NB4 (cell line): ENCODE measurements at places on chromosomes 11 and 22.

GRCh38 chr22:25670070-25670461 lies 71.9 kb upstream of the MYO18B start:
- DNase-seq: no peak

- peak; percentile 73 for DNase-seq
Observed at GRCh38 chr11:124481365-124482323, 36.1 kb upstream of the OR8B8 start.

DNA sequence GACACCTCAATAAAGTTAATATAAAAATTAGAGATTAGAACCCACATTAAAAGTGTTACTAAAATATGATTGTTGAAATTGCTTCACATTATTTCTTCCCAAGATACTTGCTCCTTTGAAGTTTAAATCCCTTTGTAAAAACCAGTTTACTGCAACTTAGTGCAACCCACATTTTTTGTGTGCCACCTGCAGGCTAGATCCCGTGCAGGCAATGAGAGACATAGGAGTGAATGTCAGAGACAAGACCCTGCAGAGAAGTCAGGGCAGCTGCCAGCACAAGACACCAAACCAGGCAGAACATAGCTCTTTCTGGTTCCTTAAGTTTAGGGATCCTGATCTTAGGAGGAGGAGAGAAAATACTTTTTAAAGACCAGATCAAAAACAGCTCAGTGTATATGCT lies 142.8 kb upstream of the MTNR1B start:
- no peak for DNase-seq

GRCh38 chr11:126400479-126400878 lies 45.0 kb downstream of the ST3GAL4 start:
- no peak for DNase-seq

- DNase-seq: no peak
Observed at GRCh38 chr11:133742353-133742752, 103.0 kb downstream of the SPATA19 start.

DNA sequence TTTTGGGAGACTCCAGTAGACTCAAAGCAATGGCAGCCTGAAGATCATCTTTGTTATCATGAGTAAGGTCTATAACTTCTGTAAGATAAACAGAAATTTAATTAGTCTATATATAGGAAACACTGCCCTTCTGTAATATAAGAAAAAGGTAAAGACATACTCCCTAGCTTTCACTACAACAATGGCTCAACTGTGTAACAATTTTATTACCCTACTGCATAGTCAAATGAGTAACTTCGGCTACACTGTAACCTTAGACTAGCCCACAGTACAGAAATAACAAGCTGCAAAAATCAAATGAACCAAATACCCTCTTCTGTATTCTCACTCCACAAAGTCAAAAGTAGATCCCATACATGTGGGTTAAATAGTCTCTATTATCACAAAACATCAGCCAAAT lies 33.7 kb downstream of the USP28 start:
- no peak for DNase-seq

GRCh38 chr11:106234794-106235193 lies 157.3 kb downstream of the AASDHPPT start:
- DNase-seq: no peak

GRCh38 chr11:46555267-46556054 lies 38.4 kb downstream of the AMBRA1 start:
- DNase-seq: peak; percentile 79

GRCh38 chr11:26607725-26608506 lies 35.9 kb upstream of the MUC15 start:
- no peak for DNase-seq

DNA sequence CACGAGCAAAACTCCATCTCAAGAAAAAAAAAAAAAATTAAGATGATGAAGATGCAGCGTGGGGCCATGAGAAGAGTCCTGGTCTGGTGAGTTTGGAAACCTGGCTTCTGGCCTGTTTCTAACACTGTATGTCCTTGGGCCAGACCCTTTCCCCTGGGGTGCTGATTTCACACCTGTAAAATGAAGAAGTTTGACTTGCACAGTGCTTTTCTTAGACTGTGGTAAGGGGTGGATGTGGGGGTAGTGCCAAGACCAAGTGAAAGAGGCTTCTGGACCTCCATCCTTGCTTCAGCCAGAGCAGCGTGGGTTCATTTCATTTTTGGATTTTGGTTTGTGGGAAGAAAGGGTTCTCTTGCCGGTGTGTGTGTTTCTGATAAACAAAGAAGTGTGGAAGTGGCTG lies 42.1 kb downstream of the PTPRJ start:
- peak; percentile 71 for DNase-seq

DNA sequence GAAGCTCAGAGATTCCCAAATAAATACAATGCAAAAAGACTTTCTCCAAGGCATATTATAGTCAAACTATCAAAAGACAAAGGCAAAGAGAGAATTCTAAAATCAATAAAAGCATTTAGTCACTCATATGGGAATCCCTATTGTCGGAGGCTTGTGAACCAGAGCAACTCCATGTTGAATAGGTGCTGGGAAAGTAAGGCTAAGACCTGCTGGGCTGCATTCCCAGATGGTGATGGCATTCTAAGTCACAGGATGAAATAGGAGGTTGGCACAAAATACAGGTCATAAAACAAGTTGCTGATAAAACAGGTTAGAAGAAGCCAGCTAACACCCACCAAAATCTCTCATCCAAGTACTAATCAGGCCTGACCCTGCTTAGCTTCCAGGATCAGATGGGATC lies 84.5 kb downstream of the JRKL start:
- no peak for DNase-seq

- no peak for DNase-seq
Observed at GRCh38 chr22:39907605-39908097, 6.8 kb downstream of the GRAP2 start.

DNA sequence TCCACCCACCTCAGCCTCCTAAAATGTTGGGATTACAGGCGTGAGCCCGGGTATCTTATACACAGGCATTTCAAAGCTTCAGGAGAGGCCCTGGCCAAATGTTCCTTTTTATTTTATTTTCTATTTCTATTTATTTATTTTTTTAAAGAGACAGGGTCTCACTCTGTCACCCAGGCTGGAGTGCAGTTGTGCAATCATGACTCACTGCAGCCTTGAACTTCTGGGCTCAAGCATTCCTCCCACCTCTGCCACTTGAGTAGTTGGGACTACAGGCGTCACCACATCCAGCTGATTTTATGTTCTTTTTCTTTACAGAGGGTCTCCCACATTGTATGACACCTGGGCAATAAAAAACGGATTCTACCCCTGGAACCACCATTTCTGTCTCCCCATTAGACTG lies 71.2 kb downstream of the FBXO7 start:
- peak; percentile 61 for DNase-seq

GRCh38 chr22:45317551-45318167 lies 7.9 kb downstream of the FAM118A start:
- DNase-seq: peak; percentile 18

DNA sequence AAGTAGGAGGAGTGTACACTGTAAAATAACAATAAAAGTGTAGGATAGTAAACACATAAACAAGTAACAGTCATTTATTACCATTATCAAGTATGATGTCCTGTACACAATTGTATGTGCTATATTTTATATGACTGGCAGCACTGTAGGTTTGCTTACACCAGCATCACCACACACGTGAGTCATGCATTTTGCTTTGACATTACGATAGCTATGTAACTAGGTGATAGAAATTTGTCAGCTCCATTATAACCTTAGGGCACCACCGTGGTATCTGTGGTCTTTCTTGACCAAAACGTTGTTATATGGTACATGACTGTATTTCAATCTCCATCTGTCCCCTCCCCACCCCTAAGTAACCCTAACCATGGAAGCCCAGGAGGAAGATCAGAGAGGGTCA lies 1.1 kb downstream of the DNAL4 start:
- peak; percentile 15 for DNase-seq

DNA sequence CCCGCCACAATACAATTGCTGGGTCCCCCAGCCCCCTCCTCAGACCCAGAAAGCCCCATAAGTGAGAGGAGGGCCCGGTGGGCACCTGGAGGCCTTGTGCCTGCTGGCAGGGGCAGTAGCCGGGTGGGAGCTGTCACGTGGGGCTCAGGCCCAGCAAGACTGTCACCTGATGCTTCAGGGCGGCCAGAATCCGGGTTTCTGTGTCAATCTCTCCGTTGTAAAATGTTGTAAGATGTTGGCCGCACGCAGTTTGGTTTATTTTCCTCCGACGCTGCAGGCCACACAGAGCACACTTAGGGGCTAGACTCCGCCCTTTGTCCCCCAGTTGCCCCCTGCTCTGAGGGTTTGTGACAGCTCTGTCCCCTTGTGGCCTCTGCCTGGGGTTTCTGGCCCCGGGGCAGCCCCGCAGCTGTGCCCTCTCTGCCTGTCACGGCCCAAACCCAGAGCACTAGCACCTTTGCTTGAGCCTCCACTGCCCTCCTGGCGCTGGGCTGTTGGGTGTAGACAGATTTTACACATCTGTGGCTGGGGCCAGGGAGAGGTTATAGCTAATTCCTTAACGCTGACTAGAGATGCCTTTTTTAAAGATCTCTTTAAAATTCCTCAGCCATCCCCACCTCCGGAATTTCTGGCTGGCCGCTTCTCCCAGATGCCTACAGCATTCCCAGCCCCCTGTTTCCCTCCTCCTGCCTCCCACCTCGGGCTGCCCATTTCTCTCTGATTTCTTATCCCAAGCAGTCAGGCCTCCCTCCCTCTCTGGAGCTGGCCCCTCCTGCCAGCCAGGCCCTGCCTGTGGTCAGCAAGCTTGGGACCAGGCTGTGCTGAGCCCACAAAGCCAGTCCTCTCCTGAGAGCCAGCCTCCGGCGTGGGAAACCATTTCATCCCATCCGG lies 3.2 kb upstream of the PRR5 start:
- DNase-seq: no peak

DNA sequence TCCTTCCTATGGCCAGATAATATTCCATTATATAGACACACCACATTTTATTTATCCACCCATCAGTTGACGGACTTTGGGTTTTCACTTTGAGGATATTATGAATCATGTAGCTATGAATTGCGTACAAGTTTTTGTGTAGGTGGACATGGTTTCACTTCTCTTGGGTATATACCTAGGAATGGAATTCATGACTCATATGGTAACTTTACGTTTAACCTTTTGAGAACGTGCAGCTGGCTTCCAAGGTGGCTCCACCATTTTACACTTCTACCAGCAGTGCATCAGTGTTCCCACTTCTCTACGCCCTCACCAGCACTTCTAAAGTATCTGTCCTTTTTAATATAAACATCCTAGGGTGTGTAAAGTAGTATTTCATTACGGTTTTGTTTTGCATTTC lies 112.0 kb downstream of the PLEKHA7 start:
- no peak for DNase-seq

DNA sequence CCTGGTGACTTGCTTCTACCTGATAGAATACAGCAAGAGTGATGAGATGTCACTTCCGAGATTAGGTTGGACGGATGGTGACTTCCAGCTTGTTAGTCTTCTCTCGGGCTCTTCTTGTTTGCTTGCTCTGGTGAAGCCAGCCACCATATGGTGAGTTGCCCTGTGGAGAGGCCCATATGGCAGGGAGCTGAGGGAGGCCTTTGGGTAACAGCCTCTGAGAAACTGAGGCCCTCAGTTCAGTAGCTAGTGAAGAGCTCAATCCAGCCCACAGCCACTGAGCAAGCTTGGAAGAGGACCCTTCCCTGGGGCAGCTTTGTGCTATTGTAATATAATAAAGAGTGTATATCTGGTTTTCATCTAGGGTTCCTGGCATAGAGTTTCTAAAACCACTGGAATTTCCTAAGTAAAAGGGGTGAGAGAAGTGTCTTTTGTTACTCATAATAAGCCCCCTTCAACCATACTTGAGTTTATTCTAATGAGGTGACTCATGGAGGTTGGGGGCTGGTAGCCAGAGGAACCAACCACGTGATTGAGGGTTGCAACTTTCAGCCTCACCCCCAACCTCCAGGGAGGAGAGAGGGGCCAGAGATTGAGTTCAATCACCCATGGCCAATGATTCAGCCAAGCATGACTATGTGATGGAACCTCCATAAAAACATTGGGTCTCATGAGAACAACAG lies 8.0 kb upstream of the TPCN2 start:
- peak; percentile 81 for DNase-seq

DNA sequence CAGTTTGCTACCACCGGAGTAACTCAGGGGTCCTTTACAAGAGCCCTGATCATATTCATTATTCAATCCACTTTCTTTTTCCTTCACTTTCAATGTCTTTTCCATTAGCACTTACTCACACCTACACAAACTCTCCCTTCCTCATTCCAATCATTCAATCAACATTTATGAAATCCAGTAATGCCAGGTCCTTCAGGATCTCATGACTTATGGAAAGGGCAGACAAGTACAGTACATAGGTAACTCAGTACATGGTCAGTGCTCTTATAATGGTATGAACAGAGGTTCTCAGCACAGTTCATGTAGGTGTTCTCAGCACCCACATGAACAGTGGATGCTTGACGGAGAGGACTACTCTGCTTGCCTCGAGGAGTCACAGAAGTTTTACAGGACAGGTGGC lies 106.6 kb downstream of the USP35 start:
- DNase-seq: no peak

DNA sequence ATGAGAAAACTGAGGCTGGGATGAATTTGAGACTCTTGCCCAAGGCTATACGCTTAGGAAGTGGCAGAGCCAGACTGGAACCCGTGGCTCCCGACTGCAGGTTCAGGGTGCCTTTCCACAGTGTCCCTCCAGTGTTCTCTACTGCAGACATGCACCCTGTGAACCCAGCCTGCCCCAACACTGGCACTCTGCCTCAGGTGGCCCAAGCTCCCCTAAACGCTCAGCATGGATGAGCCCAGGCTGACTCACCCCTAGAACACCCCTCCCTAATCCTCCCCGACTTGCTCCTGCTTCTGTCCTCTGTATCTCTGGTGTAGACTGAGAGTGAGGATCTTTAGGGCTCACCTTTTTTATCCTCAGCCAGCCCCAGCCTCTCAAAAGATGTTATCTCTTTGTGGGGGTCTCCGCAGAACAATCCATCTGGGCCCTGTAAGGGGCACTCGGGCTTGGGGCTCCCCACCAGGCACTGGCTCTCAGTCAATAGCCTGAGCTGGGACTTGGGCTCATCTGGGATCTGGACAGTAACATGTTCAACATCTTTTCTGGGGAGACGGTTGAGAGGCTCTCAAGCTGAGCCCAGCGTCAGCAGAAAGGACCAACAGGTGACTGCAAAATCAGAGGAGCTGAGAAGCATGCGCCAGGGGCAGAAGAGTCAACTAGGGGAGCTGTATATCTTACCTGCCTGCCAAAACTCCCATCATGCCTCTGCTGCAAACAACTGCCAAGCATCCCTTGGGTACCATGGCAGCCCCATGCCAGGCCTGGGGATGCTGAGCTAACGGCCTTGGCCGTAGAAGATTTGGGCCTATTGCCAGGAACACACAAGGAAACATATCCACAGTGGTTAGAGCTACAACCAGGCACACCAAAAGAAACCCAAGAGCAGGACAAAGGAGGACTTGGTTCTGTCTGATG lies 176.2 kb downstream of the BUD13 start:
- DNase-seq: no peak

DNA sequence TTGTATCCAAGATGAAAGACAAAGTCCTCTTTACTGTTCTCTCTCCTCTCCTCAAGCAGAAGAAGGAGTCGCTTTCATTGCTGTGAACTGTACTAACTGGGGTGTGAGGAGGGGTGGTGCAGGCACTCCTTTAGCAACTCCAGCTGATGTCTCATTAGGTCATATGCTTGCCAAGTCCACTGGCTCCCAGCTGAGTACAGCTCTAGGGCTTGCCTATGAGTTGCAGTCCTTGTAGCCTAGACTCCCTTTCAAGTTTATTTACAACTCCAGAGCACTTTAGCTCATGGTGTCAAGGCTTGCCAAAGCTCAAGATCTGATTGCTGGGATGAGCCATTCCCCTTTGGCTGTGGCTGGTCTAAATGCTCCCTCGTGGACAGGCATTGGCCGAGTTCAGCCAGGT lies 55.1 kb upstream of the PDGFD start:
- no peak for DNase-seq

GRCh38 chr11:63427971-63428508 lies 58.5 kb downstream of the SLC22A9 start:
- DNase-seq: peak; percentile 14
